ENCODE measurements at places on chromosomes 4 and X.

DNA sequence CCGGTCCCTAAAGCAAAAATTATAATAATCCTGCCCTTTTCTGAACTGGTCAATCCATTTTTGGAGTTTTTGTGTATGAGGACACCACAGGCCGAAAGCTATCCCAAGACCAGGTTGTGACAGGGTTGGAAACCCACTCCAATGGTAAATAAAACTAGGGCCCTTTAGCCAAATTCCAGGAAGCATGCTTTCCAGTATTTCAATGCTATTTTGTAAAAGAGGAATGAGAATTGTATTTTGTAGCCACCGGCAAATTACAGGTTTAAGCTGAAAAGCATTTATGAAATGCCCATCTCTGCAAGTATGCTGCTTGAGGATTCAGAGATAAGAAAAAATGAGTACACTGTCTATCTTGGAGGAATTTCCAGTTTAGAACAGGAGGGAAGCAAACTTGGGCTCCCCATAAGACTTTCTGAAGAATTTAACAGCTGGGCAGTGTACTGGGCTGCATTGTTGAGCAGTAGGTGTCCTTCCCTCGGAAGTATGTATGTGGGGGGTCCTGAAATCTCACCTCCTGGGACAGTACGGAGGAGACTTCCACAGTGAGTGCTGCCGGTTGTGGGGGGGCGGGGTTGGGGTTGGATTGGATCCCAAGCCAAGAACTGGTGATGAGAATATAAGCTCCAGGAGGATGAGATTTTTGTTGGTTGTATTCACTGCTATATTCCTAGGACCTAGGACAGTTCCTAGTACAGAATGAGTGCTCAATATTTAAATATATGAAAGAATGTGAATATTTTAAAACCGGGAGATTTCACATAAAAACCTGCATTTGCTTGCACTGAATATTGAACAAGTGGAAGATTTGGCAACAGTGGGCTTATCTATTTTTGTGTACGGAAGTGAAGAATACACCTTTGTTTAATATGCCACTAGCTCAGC is 26.8 kb downstream of the OCIAD2 start:
- no peak for DNase-seq

GRCh38 chrX:51876441-51876840 is 17.0 kb upstream of the MAGED1 start:
- DNase-seq: no peak

GRCh38 chrX:66046612-66047235 is 6.8 kb upstream of the VSIG4 start:
- DNase-seq: no peak

DNA sequence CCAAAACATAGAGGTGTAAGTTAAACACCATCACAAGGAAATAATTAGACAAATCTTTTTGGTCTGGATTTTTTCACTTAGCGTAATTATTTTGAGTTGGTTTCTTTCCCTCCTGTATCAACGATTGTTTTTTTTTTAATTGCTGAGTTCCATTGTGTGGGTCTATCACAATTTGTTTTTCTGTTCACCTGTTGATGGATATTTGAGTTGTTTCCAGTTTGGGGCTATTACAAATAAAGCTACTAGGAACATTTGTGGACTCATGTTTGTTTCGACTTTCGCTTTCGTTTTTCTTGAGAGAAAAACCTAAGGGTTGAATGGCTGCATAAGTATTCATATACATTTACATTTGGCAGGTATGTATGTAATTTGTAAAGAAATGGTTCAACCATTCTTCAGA is 20.4 kb upstream of the FBXW7 start:
- no peak for DNase-seq

DNA sequence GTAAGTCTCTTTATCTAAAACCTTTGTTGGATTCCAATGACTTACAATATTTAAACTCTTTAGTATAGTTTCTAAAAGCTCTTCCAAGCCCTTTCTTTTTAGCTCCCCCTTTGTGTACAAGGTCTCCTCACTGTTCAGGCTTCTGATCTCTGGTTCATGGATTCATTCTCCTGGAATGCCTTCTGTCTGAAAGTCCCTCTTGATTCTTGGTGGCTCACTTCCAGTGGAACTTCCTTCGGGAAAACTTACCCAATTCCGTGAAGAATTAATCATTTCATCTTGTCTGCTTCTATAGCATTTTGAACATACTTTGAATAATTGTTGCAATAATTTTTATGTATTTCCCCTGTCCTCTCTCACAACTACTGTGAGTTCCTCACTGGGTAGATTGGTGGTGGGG is 3.6 kb downstream of the ARHGAP24 start:
- no peak for DNase-seq

DNA sequence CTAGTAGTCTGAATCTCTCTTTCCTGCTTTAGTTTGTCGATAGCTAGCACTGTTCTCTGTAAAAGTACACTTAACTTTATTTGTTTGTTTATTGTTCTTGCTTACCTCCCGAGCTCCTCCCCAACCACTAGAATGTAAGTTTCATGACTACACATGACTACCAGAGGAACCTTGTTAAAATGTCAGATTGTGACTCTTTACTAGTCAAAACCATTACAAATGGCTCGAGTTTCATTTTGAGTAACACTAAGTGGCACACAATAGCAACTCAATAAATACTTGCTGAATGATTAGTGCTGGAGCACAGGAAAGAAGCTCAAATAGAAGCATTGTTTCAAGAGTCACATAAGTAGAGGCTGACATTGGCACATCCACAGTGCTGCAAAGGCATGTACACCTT is 116.1 kb downstream of the MAPK10 start:
- DNase-seq: no peak

DNA sequence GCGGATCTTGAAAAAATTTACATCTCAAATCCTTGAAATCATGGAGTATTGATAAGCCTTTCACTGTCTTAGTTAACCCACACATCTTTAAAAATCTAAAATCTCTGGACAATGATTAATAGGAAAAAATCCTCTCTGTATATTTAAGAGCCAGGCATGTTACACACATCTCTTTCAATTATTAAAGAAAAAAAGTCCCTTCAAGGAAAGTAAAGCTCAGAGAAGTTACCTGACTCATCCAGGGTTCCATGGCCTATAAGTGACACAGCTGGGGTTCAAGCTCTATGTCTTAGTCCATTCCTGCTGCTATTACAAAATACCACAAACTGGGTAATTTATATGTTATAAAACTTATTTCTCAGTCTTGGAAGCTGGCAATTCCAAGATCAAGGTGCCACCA is 14.2 kb upstream of the FGF16 start:
- DNase-seq: no peak

DNA sequence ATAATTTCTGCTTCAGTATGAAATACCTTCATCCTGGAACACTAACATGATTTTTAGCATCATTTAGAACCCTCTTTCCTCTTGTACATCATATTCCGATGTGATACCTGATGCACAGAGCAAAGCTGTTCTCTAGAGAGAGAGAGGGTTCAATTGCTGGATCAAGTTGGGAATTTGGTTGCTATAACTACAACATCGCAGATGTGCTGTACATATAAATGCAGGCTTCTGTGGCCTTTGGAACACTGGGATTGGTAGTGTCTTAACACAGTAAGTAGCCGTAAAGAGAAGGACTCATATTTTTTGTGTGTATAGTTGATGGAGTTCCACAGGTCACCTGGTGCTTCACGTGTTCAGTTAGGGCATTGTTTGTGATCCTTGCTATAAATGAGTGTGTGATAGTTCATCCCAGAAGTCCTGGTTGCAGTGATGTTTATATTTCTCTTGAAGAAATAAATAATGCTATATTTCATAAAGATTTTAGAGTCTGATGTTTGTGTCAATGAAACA is 119.2 kb downstream of the RAPGEF2 start:
- no peak for DNase-seq

GRCh38 chrX:24253030-24253429 is 60.8 kb downstream of the SUPT20HL2 start:
- DNase-seq: no peak

- DNase-seq: no peak
Observed at GRCh38 chr4:106451091-106451490, 82.5 kb upstream of the GIMD1 start.

GRCh38 chrX:21926527-21927278 is 13.8 kb upstream of the SMS start:
- no peak for DNase-seq

DNA sequence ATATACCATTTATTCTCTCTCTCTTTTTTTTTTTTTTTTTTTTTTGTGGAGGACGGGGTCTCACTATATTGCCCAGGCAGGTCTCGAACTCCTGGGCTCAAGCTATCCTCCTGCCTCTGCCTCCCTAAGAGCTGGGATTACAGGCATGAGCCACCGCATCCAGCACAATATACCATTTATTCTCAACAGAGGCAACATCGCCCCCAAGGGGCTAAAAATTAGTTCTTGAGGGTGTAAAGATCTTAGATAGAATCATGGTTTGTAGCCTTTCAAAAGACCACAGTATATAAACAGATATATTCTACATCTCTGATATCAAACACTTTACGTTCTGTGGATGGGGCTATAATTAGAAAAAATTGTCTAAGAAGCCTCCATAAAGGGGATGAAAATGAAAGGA is 39.8 kb upstream of the TCEAL2 start:
- DNase-seq: no peak

- no peak for DNase-seq
Observed at GRCh38 chrX:155259752-155260151, 4.5 kb downstream of the RAB39B start.

GRCh38 chr4:114729068-114729738 is 130.6 kb downstream of the UGT8 start:
- no peak for DNase-seq

- no peak for DNase-seq
Observed at GRCh38 chr4:181308476-181309312, 934.5 kb upstream of the TENM3 start.

DNA sequence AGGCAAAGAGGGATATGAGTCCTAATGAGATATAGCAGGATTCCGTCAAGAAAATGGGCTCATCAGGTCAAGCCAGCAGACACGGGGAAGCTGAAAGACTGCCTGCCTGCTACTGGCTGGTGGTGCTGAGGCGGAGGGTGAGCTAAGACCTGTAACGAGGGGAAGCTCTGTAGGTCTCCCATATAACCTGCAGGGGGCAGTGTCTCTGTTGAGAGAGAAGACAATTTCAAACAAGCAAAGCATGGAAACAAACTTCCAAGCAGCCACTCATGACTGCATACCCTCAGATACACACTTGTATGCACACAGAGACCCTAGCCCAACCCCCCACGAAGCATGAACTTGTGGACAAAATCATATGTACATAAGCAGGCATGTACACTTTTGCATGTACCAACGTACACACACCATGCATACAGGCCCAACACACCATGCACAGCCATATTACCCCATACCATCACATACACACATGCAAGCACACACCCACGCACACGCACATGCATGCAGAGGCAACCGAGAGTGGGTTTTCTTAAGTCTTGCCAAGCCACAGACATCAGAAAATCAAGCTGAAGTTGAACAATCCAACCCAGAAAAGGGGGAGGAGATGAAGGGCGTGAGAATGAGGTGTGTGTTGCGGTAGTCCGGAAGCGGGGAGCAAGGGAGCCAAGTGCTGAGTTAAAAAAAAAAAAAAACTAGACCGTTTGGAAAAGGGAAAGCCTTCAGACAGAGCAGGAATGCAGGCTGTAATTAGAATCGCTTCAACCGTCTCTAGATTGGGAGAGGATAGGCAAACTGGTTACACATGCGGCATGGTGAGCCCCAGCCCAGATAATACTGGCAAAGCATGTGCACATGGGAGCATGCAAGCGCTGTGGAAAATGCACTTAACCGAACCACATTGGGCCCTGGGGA is 71.0 kb downstream of the PJA1 start:
- DNase-seq: peak; percentile 4

DNA sequence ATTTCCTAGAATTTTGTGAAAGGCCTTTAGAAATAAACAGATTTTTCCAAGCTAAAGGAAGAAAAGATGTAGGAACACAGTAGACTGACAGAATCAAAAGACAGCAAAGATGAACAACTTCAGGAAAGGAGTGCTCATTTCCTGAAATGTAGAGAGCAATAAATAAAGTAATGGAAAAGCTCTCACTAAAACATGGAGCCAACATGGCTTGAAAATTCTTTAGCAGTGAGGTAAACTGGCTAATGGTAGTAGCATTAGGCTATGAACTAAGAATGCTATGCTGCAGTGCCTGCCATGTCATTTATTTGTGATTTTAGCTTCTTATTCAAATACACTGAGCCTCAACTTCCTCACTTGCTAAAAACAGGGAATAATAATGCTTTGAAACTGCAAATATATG is 108.7 kb downstream of the IQCM start:
- DNase-seq: no peak

DNA sequence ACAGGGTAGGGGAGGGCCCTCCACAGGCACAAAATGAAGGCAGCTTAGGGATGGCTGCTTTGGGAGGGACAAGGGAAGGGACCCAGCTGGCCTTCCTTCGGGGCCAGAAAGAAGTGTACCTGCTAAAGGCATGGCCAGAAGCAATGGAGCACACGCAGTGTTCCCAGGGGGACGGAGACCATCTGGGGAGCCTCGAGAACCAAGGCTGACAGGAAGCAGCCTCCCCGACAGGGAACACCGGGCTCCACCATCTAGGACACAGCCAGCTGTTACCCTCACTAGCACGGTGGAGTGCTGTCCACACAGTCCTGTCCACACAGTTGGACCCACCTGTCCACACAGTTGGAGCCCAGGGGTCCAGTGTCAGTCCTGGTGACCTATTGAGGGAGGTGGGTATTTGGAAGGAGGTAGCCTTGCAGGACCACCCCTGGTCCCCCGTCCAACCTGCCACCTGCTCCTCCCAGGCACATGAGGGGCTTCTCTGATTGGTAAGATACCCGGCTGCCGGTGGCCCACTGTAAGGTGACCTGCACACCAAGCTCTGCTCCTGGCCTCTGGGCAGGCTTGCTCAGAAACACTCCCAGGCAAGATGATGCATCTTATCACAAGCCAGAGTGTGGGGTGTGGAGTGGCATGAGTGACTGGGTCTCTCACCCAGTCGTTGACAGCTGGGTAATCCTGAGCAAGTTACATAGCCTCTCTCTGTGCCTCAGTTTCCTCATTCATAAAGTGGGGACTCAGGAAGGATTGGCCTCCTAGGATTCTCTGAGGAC is 20.5 kb upstream of the AFAP1 start:
- DNase-seq: no peak

- DNase-seq: peak; percentile 39
Observed at GRCh38 chr4:164252286-164252685, 501.6 kb upstream of the SMIM31 start.

DNA sequence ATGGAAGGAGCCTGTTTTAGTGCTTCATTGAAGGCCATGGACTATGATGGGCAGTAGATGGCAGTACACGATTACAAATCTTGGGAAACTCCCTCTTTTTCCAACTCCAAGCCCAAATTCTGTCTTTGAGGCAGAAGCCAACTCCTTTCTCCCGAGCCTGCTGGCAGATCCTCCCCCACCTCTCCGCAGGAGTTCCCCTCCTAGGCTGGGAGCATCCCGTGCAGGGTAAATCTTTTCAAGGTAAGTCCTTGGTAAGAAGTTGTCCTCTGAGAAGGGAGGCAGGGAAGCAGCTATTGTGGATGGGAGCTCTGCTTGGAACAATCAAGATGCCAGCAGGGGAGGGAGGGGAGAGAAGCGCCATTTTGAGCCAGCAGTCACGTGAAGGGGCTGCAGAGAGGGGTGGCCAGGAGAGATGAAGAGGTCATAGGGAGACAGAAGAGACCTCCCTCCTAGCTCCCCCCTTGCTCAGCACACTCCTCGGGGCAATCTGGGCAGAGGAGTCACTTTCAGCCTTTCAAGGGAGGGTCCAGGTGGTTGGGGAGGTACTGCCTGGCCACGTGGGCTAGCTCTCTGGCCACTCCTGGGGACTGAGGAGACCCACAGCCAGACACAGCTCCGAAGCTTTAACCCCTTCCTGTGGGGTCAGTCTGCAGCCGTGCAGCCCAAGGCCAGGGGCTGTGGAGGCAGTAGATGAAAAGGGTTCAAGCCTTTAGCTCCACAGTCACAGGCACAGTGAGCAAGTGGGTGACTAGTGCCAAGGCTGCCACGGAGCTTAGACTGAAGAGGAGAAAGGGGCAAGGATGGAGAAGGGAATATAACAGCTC is 9.6 kb downstream of the CC2D2A start:
- peak; percentile 70 for DNase-seq

Data from hippocampal formation (tissue), 2 donors.